GM06990 (cell line): ENCODE measurements at places on chromosomes 5 and 9.

DNA sequence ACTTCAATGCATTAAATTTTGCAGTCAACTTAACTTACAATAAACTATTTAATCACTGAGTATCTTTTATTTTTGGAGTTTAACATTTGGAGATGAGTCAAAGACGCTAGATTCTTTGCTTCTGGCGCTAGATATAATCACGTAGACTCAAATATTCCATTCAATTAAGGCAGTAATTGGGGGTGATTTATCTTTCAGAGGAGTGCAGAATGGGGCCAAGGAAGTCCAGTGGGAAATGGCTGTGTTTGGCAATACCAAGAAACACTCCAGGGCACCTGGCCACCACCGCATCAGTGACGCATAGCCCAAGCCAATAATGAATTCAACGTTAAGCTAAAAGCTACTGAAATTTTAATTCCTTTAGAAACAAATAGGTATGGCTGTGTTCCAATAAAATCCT is 81.2 kb downstream of the PHAX start:
- DNase-seq: no peak

DNA sequence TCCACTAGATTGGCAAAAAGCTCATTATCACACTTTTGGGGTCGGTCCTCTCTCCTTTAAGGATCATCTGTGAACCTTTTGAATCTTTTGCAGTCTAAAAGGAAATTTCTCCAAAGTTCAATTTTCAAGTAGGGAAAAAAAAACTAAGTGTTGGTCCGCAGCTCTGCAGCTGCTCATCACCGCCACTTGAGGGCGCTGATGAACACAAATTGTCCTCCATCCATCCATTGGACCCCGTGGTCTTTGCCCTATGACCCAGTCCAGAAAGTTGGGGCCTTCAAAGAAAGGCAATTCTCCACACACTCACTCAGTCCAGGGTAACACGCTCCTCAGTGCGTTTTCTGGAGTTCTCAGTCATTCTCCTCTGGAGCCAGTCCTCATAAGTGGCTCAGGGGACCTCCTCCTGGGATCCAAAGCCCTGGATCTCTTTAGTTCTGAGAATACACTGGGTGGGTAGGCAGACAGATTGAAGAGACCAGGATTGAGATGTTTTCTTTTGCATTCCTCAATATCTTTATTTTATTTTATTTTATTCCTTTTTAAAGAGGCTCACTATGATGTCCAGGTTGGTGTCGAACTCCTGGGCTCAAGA is 63.6 kb upstream of the SLC28A3 start:
- DNase-seq: no peak

- no peak for DNase-seq
Measured at GRCh38 chr5:95733107-95733665, 2.0 kb downstream of the RHOBTB3 start.

DNA sequence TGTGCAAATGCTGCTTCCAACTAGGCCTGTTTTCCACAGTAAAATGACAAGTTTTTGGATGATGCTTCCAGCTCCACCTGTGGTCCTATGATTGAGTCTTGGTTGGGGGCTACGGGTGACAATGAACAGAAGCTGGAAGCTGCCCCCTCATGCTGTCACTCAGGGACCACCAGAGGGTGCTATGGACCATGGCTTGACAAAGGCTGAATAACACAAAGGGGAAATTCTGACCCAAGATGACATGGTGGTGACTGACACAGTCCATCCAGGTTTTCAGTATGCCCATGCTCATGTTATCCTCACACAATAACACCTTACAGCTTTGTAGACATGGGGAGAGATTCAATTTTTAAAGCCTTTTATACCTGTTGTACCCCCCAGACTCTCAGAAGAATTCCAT is 23.9 kb upstream of the SAP30L start:
- no peak for DNase-seq

DNA sequence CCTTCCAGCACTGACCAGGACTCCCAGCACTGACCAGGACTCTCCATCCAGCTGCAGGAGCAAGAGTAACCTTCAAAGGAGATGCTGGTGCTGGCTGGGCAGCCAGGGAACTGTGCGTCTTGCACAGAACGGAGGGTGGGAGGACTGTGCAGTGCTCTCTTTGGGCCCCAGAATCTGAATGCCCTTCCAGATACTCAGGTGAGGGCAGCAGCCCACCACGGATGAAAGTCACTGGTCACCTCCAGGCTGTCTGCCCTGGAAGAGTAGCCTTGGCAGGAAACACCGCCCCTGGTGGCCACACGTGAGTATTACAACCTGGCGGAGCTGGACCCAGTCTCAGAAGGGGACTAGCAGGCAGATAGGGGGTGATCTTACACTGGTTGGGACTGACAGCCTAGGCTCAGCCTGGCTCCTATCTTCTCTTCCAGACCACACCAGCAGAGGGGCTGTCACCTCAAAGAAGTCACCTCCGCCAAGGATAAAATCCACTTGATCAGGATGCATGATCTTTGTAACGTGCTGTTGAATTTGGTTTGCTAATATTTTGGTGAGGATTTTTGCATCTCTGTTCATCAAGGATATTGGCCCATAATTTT is 4.8 kb upstream of the SARDH start:
- DNase-seq: peak; percentile 45

- DNase-seq: no peak
Measured at GRCh38 chr9:1231998-1232919, 182.1 kb downstream of the DMRT2 start.

- DNase-seq: no peak
Measured at GRCh38 chr9:84207491-84207951, 133.0 kb downstream of the SLC28A3 start.

DNA sequence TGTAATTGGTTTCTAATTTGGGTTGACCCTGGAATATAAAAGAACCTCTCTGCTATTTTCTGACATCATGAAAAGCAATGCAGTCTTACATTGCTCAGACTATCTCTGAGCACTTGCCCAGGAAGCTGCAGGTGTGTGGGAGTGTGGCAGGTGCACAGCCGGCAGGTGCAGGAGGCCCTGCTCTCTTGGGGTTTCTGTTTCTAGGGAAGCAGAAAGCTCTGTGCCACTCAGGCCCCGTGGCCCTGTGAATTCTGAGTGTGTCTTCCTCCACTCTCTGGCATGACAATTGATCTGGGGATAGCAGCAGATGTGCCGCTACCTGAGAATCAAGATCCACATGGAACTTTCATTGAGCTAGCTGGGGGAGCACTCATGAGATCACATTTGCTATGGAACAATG is 45.7 kb upstream of the IRX2 start:
- DNase-seq: no peak

DNA sequence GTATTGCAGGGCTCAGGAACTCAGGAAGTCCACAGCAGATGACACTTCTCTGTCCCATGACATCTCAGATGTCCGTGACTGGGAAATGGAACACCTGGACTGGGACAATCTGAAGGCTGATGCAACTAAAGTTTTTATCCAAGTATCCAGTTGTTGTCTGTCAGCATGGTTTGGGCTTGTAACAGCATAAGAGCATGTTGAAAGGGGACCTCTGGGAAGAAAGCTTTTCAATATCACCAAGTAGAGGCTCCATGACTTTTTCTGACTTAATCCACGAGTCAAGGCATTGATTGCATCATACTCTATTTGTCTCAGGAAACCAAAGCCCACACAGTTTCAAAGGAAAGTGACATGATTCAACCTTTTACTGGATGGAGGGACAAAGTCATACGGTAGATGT is 807.7 kb downstream of the MTRR start:
- DNase-seq: no peak

- DNase-seq: peak; percentile 59
Measured at GRCh38 chr5:159050316-159051143, 49.2 kb downstream of the EBF1 start.

- DNase-seq: no peak
Measured at GRCh38 chr5:143402017-143402552, 1.4 kb downstream of the NR3C1 start.

DNA sequence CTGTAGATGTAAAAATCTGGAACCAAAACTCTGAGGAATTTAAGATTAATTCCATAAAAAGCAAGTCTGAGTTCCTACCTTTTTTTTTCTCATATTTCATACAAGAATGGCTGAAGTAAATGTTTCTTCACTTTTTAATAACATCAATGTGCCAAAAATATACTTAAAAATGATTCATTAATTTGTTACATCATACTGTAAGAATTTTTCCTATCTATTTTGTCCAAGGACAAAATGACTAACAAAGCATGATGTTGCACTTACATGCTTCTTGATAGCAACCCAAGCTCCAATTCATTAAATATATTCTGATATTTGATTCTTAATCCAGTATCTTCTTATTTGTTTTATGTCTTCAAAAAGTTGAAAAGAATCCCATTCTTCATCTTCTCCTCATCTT is 988.3 kb downstream of the TLE1 start:
- no peak for DNase-seq

DNA sequence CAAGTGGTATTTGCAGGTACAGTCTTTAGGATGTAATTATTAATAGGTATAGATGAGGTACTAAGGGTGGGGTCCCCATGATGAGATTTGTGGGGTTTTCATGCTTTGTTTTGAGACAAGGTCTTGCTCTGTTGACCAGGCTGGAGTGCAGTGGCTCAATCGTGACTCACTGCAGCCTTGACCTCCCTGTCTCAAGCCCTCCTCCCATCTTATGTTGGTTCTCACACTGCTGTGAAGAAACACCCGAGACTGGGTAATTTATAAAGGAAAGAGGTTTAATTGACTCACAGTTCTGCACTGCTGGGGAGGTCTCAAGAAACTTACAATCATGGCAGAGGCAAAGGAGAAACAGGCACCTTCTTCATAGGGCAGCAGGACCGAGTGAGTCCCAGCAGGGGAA is 217.5 kb downstream of the CDK5RAP2 start:
- no peak for DNase-seq

DNA sequence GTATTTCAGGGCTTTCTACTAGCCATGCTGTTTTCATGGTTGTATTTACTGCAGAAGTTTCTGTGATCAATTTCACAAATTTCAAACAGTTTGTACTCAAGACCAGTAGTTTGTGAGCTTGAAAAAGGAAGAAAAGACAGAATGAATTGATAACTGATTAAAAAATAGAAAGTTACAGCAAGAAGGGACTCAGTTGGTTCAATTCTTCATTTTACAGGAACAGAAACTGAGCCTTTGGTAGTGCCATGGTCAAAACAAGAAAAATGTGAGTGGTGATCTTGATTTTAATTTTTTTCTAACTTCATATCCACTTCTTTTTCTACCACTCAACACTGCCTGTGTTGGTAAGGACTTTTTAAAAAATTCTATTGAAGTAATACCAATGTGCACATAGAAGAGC is 206.6 kb upstream of the NREP start:
- DNase-seq: no peak

DNA sequence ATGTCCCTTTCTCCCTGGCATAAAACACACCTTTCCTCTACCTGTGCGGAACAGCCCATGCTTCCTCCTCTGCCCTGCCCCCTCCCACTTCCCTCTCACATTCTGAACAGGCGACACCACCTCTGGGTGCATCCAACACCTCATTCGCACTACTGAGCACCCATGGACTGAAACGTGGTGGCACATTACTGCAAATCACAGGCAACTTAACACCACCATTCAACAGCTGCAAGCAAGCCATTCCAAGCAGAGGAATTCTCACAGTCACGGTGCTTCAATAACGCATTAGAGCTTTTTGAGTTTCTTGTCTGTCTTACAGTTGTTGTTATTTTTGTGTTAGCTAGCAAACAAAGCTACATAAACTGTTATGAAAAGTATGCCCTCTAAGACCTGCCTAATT is 298.2 kb upstream of the TAS2R1 start:
- no peak for DNase-seq

- DNase-seq: peak; percentile 89
Measured at GRCh38 chr5:373710-374602, 52.4 kb downstream of the AHRR start.

- no peak for DNase-seq
Measured at GRCh38 chr9:87099407-87099806, 152.1 kb upstream of the GAS1 start.

- DNase-seq: no peak
Measured at GRCh38 chr5:150622157-150622556, 18.3 kb upstream of the SYNPO start.

- no peak for DNase-seq
Measured at GRCh38 chr9:137740312-137740711, 121.5 kb downstream of the EHMT1 start.

GRCh38 chr9:132708769-132709430 is 38.6 kb downstream of the GTF3C4 start:
- DNase-seq: no peak

DNA sequence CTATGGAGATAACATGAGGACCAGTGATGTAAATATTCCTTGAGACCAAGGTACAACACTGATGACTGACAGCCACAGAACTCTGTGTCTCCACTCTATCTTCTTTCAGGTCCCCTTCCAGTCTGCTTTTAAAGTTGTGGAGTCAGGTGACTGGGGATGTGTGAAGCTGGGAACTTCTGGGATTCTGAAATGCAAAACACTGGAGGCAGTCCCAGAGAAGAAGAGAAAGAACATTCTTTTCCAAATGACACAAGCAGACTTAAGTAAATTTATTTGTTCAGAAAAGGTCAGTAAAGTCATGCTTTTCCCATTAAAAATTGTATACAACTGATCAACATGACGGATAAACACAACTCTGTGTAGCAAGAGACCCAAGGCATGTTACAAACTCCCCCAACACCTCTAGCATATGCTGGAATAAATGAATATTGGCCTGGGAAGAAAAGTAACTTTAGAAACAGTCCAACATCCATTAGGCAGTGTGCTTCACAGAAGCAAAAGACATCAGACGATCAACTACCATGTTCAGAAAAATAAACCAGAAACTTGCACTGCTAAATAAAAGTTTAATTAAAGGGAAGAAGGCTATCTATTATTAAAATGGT is 92.4 kb upstream of the IFNK start:
- no peak for DNase-seq

- no peak for DNase-seq
Measured at GRCh38 chr5:17831279-17831678, 197.0 kb downstream of the TAF11L14 start.
